ENCODE measurements at places on chromosomes 6 and 20. TPM values are rescaled to one million over a fixed set of nuclear protein-coding genes. Genes with fewer than 3 reads are reported as not detected.

Gene PPP1R16B
- under 0.01 TPM for total RNA-seq

Gene UST
- total RNA-seq, result 18.2 TPM

Gene TPBG
- 71.4 TPM for total RNA-seq

Gene PARD6B
- total RNA-seq, result 0.66 TPM

Gene NNAT
- 1.5 TPM for total RNA-seq

Gene MAPK13
- total RNA-seq, result 11.3 TPM

Gene GSS
- 79.8 TPM for total RNA-seq

Gene ACTL10
- 3.0 TPM for total RNA-seq

Gene GHRH
- not detected for total RNA-seq

Gene NMBR
- total RNA-seq, result not detected

Gene TMEM244
- not detected for total RNA-seq

Gene HSPA1B
- total RNA-seq, result 140 TPM

Gene CD24
- total RNA-seq, result 1.9 TPM

Gene ERVFRD-1
- not detected for total RNA-seq

Gene TRIM10
- total RNA-seq, result not detected

Gene KCNS1
- total RNA-seq, result 0.29 TPM

Gene BMP2
- 20.7 TPM for total RNA-seq

Gene NINL
- 16.3 TPM for total RNA-seq

Gene SIM1
- total RNA-seq, result not detected

Gene MOG
- not detected for total RNA-seq

Gene PBOV1
- not detected for total RNA-seq

Gene SLC22A1
- total RNA-seq, result 1.3 TPM

Gene CAGE1
- 0.17 TPM for total RNA-seq

Gene SNPH
- total RNA-seq, result 12.8 TPM

Gene C2
- 2.8 TPM for total RNA-seq

Gene METTL24
- 0.44 TPM for total RNA-seq

Gene MPIG6B
- total RNA-seq, result not detected

Gene SGK2
- not detected for total RNA-seq

Gene INSM1
- total RNA-seq, result not detected

Gene ZC2HC1B
- not detected for total RNA-seq

Gene SPTLC3
- total RNA-seq, result 5.8 TPM

Gene CCM2L
- not detected for total RNA-seq

Gene MEP1A
- not detected for total RNA-seq

Gene MYLIP
- 10.6 TPM for total RNA-seq

Gene PRRT1
- total RNA-seq, result 0.44 TPM

Gene ULBP2
- 2.5 TPM for total RNA-seq

Gene BLOC1S5
- total RNA-seq, result 21.1 TPM

Gene SYCP2L
- total RNA-seq, result not detected

Gene LSM2
- 19.4 TPM for total RNA-seq

Gene NCOA3
- 24.3 TPM for total RNA-seq

Gene PNPLA1
- total RNA-seq, result not detected

Gene FAM184A
- 0.50 TPM for total RNA-seq

Gene PAK5
- total RNA-seq, result under 0.01 TPM

Gene GNL1
- total RNA-seq, result 78.9 TPM

Gene ZC3H12D
- 0.15 TPM for total RNA-seq

Gene GPLD1
- not detected for total RNA-seq

Gene ELOVL4
- 8.7 TPM for total RNA-seq

Gene RWDD2A
- total RNA-seq, result 3.3 TPM

Gene TCP11
- 0.15 TPM for total RNA-seq

Gene PLN
- not detected for total RNA-seq

Gene LY6G5B
- 3.8 TPM for total RNA-seq

Gene COQ3
- 3.3 TPM for total RNA-seq

Gene TOP1
- 18.9 TPM for total RNA-seq

Gene COL9A3
- total RNA-seq, result 0.15 TPM

Gene PXDC1
- total RNA-seq, result 48.8 TPM

Gene RSPO3
- total RNA-seq, result 2.3 TPM
